NCI-H1092 treated with DMSO at 0.1 percent for 48 hours (cell line): ENCODE measurements at places on chromosomes 11 and 22.

- DNase-seq: no peak
These were observed 6.0 kb upstream of the CARD10 start for GRCh38 chr22:37525073-37525745.

GRCh38 chr11:117733316-117733715, 63.7 kb downstream of the DSCAML1 start:
- no peak for DNase-seq

GRCh38 chr11:107478922-107479321, 21.3 kb upstream of the CWF19L2 start:
- no peak for DNase-seq

GRCh38 chr11:124674168-124674517, 439 bp downstream of the SPA17 start:
- DNase-seq: no peak

DNA sequence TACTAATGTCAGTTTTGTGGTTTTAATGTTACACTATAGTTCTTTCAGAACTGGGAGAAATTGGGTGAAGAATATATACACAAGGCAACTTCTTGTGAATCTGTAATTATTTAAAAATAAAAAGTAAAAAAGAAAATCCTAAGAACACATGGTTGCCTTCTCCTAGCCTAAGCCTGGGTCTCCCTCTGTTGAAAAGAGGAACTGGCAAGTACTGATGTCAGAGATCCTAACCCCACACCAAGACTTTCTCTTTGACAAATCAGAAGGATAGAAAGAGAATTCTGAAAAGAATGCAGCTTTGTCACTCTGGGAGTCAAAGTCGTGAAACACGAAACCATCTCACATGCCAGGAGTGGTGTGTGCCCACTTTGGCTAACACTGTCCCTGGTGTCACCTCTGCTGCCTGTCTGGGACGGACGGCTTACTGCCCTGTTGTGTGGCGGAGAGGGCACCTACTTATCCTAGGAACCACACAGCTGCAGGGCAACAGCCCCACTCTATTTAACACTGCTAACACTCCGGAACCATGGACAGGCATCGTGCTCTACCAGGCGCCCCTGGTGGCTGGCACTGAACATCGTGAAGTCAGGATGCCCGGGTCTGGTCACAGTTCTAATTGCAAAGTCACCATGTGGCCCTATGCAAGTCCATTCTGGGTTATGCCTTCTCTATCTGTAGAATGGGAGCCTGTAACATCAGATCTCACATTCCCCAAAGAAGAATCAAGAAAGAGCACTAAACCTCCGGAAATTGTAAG, 108.7 kb upstream of the CD82 start:
- DNase-seq: peak; percentile 18

- DNase-seq: no peak
These were observed 218.4 kb upstream of the ZBED5 start for GRCh38 chr11:11076276-11076675.

- DNase-seq: no peak
These were observed 42.4 kb downstream of the PIK3C2A start for GRCh38 chr11:17165247-17165890.

GRCh38 chr11:129391821-129392220, 16.2 kb downstream of the BARX2 start:
- no peak for DNase-seq

GRCh38 chr11:403021-403760, 9.2 kb downstream of the PKP3 start:
- DNase-seq: no peak

DNA sequence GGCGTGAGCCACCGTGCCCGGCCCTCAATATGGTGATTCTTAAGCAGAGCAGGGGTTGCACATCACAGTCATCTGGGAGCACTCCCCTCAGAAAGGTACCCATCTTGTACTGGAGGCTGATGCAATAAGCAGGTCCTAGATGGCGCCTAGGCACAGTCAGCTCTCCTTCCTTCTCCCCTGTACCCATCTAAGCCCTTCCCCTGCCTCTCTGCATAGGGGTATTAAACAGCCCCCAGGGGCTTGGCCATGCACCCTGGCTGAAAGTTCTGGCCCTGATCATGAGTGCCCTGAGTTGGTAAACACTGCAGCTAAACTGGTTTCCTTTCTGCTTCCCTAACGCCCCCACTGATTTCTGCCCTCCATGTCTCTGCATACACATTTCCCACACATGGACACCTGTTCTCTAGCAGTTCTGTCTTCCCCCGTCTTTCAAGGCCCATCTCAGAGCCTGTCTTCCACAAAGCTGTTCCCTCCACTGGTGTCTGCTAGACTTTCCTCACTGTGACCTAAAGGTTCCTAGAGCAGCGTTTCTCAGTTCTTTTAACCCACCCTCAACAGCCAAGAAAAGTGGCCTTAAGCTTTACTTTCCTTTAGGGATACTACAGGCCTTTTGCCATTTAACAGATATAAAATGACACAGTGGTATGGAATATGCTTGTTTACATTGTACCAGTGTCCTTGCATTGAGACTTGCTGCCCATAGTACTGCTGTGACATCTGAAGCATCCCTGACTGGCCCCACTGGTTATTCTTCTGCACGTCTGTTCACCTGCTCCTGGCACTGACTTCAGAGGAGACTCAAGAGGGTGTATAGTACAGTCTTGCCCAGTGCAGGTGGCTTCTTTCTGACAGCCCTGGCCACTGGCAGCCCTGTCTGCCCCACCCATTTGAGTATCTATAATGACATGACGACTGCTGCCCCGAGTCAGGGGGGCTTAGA, 15.6 kb downstream of the UBE2L3 start:
- DNase-seq: no peak

DNA sequence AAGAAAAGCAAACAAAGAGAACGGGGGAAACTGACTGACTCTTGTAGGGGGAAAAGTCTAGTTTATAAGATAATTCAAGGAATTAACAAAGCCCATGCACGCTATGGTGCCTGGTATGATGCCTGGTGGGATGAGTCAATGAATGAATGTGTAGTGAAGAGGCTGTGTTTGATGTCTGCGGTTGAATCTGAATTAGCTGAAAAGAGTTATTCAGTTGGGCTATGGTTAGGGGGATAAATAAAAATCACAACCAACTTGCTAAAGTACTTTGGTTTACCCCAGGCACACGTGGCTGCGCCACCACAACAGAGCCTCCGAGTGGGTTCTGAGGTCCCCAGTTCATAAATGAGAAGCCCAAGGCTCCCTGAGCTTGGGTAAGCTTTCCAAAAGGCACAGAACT, 369.3 kb upstream of the SYN3 start:
- no peak for DNase-seq

DNA sequence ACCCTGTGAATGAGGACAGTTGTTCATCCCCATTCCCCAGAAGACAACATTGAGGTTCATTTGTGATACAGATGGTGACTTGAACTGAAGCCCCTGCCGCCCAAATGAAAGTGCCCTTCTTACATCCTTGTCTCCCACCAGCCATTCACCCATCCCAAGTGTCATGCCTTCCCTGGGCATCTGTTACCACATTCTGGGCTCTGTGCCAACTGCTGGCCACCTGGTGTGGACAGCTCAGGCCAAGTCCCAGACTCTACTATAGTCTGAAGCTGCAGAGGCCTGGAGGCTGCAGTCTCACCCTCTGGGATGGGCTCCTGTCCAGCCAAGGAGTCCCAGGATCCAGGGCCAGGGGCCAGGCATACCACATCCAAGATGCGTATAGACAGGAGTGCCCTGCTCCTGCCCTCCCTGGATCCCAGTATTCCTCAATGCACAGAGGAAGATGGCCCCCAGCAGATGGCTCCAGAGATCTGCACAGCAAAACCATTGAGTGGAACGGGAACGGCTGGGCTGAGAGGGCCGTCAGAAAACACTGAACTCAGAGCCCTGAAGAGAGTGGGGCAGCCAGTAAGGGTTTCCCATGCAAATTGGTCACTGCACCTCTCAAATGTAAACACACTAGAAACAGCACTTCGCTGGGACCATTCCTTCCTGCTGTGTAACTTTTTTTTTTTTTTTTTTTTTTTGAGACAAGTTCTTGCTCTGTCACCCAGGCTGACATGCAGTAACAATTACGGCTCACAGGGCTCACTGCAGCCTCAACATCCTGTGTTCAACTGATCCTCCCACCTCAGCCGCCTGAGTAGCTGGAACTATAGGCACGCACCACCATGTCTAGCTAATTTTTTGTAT, 22.8 kb downstream of the ARRB1 start:
- DNase-seq: peak; percentile 93

DNA sequence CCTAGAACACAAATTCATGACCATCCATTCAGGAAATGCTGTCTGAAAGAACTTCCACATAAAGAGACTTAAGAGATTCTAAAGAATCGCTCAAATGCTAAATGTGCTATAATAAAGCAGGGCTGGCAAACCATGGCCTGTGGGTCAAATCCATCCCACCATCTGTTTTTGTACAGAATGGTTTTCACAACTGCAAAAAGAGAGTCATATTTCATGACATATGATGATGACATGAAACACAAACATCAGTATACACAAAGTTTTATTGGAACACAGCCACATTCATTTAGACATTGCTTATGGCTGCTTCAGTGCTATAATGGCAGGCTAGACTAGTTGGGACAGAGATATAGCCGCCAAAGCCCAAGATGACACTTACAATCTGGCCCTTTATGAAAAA, 85.1 kb downstream of the RRAS2 start:
- DNase-seq: no peak

DNA sequence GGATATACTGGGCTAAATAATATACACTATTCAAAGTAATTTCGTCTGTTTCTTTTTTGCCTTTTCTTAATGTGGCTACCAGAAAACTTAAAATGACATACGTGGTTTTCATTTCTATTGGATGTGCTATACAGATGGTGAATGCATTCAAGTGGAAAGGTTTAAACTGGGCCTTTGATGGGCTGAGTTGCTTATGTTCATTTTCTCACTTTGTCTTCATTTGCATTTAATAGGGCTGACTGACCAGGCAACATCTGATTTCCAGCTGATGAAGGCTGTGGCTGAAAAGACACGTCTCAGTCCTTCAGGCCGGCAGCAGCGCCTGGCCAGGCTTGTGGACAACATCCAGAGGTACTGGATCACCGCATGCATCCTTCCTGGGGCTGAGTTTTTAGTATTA, 27.9 kb downstream of the PIWIL4 start:
- no peak for DNase-seq

DNA sequence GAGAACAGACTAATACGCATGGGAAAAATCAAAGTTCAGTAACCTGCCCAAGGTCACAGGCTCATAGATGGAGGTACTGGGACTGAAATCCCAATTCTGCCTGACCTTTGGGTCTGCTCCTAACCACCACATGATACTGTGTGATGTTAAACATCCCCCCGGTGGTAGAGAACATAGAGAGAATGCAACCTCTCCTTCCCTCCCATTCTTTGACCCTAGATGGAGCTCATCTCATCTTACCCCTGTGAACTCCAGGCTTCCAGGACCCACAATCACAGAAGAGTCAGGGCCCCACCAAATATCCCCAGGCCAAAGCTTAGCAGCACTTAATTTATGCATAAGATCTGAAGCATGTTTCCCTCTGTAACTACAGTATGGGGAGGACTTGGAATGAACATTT, 198.5 kb downstream of the MYO18B start:
- peak; percentile 29 for DNase-seq

DNA sequence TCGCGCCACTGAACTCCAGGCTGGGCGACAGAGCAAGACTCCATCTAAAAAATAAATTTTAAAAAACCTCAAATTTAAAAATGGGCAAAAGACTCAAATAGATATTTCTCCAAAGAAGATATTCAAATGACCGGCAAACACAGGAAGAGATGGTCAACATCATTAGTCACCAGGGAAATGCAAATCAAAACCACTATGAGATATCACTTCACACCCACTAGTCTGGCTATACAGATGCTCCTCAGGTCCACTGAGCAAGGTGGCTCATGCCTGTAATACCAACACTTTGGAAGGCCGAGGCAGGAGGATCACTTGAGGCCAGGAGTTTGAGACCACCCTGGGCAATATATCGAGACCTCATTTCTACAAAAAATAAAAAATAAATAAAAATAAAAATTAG, 43.3 kb upstream of the SLC35C1 start:
- DNase-seq: no peak

DNA sequence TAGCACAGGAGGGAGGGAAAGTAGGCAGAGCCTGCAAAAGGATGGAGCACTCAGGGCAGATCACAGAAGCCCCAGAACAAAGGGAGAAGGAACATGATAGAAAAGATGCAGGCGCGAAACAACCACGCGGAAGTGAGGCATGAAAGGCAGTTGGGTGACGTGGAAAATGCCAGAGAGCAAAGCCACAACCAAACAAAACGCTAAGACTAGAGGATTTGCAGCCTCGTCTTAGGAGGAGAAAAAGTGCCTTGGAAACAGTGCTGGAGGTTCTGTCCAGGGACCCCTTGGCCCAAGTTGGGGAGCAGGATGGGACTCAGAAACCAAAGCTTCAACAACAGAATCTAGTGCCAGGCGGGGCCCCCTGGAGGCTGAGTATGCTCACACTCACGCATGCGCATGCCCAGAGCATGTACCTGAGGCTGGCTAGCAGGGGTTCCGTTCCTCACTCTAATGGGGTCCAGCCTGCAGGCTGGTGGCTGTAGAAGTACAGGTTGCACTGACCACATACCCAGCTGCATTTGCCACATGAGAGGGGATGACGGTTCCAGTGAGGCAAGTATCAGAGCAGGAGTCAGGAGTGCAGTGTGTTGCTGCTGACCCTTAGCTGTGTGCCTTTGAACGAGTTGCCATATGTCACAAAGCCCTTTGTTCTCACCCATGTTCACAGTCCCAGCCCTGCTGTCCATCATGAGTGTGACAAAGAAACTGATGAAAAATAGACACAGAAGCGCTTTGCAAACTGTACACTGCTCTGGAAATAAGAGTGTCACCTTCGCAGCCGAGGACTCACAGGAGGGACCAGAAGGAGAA, 568.6 kb upstream of the CADM1 start:
- peak; percentile 30 for DNase-seq

- DNase-seq: no peak
These were observed 53.9 kb upstream of the SHISAL1 start for GRCh38 chr22:44366372-44367300.

GRCh38 chr11:124648610-124649009, 24.9 kb downstream of the SIAE start:
- DNase-seq: no peak

GRCh38 chr11:122189229-122189628, 73.2 kb upstream of the BLID start:
- no peak for DNase-seq

GRCh38 chr11:43955381-43956118, 13.1 kb downstream of the C11orf96 start:
- DNase-seq: no peak

DNA sequence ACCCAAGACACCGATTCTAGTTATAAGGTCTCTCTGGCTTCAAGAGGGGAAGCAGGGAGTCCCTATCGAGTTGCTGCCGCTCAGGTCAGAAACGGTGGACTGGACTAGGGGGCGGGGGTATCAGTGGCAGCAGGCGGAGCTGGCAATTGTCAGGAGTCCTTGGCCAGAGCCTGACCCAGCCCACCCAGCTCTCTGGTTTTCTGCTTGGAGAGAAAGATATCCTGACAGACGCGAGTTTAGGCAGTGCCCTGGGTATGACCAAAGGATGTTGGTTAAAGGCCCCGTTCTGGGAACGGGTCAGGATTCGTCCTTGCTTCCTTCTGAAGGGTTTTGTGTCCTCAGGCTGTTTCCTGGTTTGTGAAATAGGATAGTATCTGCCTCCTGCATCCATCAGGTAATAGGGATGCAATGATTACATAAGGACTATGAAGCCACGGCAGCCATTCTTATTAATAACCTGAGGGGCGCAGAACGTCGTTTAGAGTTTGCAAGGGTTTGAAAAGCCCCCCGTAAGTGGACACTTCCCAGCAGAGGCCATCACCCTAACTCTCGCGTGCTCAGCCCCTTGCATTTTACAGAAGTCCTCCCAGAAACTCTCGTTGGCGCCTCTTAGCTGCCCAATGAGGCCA, 700 bp upstream of the DEPDC5 start:
- peak; percentile 79 for DNase-seq

- DNase-seq: no peak
These were observed 14.0 kb upstream of the NRGN start for GRCh38 chr11:124725719-124726105.
